Anterior cingulate cortex (tissue), 58 donors: ENCODE measurements at places on chromosomes 3 and 15.
A peak's percentile ranks its signal among the peaks of the same experiment; 100 is the strongest.

GRCh38 chr3:62538691-62539356 is 165.5 kb upstream of the FEZF2 start:
- DNase-seq, result no peak

- DNase-seq, result no peak
Measured at GRCh38 chr15:95501865-95502264, 828.6 kb upstream of the NR2F2 start.

- no peak for DNase-seq
Measured at GRCh38 chr3:53837331-53837730, 8.9 kb downstream of the CHDH start.

DNA sequence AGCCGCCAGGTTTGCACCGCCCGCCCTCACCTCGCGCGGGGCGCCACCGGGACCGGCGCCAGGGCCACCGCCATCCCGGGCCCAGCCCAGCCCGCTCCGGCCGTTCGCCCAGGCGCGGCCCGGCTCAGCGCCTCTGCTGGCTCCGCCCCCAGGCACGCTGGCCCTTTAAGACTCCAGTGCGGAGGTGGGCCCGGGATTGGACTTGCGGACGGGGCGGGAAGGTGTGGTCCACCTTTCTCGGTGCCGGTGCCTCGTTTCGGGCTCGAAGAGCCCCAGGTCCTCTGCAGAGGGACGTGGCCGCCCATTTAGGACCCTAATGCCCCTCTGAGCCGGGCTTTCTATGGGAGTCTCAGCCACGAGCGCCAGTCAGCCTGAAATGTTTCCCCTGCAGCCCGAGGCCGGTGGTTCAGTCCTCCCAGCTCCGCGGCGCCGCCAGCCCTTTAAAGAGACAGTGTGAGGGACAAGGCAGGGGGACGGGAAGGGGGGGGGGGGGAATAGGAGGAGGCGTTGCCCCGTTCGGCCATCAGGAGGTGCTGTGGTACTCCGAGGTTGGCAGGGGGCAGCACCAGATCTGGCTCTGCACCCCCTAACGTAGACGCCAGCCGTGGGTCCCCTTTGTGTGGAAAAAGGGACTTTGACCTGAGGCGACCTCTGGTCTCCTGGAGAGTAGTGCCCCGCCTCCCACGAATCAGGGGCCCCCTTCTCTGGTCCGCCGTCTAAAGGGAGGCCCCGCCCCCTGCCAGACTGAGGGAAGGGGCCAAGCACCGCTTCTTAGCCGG is 1.0 kb downstream of the HYAL2 start:
- peak; percentile 92 for DNase-seq

DNA sequence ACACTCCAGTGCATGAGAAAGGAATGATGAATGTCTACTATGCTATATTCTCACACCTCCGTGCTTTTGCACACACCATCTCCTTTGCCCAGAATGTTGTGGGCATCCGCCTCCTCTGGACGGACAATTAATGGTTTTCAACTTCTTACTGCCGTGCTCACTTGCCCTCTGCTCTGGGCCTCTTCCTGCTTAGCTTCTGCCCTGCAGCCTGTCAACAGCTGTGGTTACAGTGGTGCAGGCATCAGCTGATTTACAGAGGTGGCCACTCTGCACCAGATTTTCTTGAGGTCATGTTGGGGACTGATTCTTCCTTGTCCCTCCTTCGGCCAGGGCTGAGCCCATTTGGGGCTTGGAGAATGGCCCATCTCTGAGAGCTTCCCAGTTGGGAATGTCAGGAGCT is 56.5 kb upstream of the TMEM115 start:
- DNase-seq, result no peak

DNA sequence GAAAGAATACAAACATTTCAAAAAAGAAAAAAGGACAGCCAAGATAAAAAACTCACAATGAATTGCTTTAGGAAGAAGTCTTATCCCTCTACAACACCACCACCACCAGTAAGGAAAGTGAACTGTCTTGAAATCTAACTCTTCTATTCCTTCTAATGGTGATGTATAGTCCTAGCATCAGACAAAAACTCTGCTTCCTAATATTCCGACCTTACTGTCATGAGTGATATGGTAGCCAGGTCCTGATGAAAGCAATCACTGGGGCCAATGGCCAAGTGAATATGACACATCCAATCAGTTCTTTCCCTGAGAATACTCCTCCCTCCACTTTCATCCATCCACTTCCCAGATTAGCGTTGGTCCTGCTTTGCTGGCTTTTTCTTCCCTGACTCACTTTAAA is 14.8 kb downstream of the GK5 start:
- DNase-seq, result no peak
